ENCODE measurements at places on chromosomes 7 and 10.

- DNase-seq: no peak
Observed at GRCh38 chr10:33669904-33670303, 335.4 kb upstream of the NRP1 start.

GRCh38 chr10:48929413-48929990 is 10.1 kb downstream of the LRRC18 start:
- DNase-seq: no peak

GRCh38 chr7:431658-432111 is 88.0 kb downstream of the PDGFA start:
- no peak for DNase-seq

- no peak for DNase-seq
Observed at GRCh38 chr10:49254556-49255318, 44.2 kb upstream of the C10orf71 start.

DNA sequence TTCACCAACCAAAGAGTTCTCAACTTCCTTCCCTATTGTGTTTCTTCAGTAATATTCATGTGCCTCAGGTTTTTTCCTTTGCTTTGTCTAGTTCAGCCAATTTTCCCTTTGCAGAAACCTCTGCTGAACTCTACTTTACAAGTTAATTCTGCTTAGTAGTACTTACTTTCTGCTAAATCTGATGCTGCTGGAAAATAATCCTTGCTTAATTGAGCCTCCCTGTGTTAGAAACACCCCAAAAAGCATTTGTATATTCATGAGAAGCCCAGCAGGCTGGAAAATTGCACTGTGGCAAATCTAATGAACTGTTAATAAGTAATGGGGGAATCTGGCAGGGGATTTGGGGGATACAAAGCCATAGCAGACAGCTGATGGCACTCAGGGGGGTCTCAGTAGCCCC is 78.5 kb downstream of the CDCA7L start:
- DNase-seq: no peak

DNA sequence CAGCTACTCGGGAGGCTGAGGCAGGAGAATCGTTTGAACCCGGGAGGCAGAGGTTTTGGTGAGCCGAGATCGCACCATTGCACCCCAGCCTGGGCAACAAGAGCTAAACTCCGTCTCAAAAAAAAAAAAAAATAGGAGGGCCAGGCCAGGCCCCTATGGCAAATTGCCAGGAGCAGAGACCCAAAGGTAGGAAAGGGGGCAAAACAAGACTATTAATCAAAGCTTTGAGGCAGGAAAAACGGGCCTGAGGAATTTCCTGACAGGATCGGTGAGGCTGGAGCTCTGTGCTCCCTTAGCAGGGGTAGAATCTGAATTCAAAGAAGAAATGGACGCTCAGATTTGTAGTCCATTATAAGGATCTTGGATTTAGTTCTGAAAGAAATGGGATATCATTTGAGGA is 2.8 kb upstream of the VOPP1 start:
- no peak for DNase-seq

DNA sequence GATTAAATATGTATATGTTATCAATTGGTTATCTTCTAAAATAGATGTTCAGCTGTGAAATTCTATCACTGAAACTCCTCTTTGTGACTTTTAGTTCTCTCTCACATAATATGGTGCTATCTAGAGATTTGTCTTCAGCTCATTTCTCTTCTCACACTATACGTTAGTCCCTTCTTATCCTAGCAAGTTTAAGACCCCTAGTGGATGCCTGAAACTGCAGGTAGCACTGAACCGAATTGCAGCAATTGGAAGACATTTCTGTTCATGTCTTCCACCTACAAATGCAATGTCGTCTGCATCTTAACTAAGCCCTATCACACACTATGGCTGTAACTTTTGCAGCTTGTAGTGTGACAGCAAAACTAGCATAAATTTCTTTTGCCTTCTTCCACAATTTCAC is 442.7 kb upstream of the POM121L12 start:
- DNase-seq: no peak
